Fibroblast of mammary gland (primary cell): ENCODE measurements at places on chromosomes 4 and X.

- no peak for DNase-seq
Measured at GRCh38 chr4:6472387-6473263, at the start of gene PPP2R2C. TSS of gene PPP2R2C (minus strand) at chr4:6472614. CDS start at chr4:6472229, 385 bp downstream.

GRCh38 chr4:20408611-20409010 lies 156.9 kb downstream of the SLIT2 start:
- peak; percentile 59 for DNase-seq

GRCh38 chr4:24642981-24643547 lies 58.7 kb upstream of the DHX15 start:
- peak; percentile 40 for DNase-seq

GRCh38 chr4:94517492-94517891 lies 65.8 kb downstream of the PDLIM5 start:
- no peak for DNase-seq

GRCh38 chrX:47991263-47992094 lies 12.3 kb downstream of the ZNF182 start:
- peak; percentile 78 for DNase-seq

GRCh38 chrX:39017077-39017476 lies 215.8 kb downstream of the MID1IP1 start:
- DNase-seq, result no peak

- no peak for DNase-seq
Measured at GRCh38 chr4:55346851-55347255, 811 bp downstream of the SRD5A3 start.

GRCh38 chr4:74845834-74846233 lies 51.5 kb upstream of the BTC start:
- DNase-seq, result no peak

GRCh38 chr4:13540446-13541175 lies 3.7 kb downstream of the NKX3-2 start:
- no peak for DNase-seq

DNA sequence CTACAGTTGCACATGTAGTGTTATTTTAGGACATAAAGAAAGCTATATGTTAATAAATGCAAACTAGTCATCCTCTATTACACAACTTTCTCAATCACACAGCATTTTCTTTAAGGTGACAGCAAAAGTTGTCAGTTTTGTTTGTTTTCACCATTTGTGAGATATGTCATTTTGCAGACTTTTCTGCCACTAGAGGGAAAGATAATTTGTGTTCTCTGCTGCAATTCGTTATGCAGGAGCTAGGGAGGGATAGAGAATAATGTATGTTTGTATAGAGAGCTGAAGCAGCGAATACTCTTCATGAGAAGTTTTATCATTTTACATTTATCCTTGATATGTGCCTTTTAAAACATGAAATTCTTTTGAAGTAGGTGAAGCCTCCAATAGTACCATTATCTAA lies 670.6 kb upstream of the ATOH1 start:
- no peak for DNase-seq

DNA sequence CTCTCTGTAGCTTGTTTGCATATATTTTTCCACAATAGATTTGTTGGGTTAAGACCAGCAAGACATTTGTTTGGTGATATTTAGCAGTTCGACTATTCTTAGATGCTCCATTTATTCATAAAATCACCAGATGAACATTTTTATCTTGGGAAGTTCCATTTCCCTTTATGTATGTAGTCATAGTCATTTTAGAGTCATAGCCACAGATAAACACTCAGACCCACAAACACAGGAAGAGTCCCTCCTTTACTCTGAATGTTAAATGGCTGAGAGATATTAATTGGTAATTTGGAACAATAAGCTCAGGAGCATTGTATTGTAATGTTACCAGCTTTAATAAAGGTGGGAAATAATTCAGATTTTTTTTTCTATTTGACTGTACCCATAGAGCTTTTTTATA lies 1608.7 kb downstream of the STIM2 start:
- peak; percentile 22 for DNase-seq

- no peak for DNase-seq
Measured at GRCh38 chr4:63901304-63901703, 507.9 kb downstream of the TECRL start.

DNA sequence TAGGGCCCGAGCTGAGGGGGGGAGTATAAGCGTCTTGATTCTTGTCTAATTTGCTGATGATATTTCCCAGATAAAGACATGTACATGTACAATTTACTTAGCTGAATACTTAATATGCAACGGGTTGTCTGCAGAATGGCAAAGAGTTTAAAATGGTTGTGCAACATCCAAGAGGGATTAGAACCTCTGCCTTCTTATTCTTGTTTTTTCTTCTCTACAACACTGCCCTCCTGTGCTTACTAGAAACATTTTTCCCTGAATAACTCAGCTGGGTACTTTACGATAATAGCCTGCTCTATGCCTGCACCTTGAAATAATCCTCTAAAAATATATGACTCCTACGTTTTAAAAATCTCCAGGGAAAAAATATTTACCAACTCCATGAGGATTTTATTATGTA lies 41.8 kb downstream of the INTS12 start:
- DNase-seq, result peak; percentile 21

- DNase-seq, result peak; percentile 38
Measured at GRCh38 chr4:140876615-140877364, 120.6 kb upstream of the TBC1D9 start.

DNA sequence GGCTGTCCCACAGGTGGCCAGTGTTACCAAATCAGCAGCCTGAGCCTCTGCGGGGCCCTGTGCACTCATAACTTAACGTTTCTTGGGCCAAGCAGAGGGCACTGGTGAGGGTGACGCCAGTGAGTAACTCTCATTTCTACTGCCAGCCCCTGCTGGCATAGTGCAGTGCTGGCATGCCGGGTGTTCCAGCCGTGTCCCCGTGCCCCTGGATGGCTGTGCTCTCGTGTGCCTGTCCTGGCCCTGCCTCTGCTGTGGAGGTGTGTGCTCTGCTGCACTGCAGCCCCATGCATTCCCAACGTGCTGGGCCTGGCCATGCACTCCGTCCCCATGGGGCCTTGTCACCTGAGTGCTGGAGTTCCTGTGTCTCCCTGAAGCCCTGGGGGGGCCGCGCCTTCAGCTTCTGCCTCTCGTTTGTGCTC lies 14.7 kb downstream of the TBC1D14 start:
- no peak for DNase-seq

GRCh38 chrX:141278306-141278705 lies 36.0 kb upstream of the SPANXC start:
- DNase-seq, result peak; percentile 34

GRCh38 chrX:126376465-126376864 lies 176.1 kb downstream of the DCAF12L1 start:
- DNase-seq, result no peak

- DNase-seq, result peak; percentile 76
Measured at GRCh38 chrX:107135049-107135964, 16.7 kb upstream of the RBM41 start.

GRCh38 chr4:73499996-73500765 lies 18.6 kb downstream of the AFM start:
- no peak for DNase-seq

GRCh38 chrX:40171513-40172400 lies 74.0 kb upstream of the BCOR start:
- DNase-seq, result peak; percentile 51

- DNase-seq, result no peak
Measured at GRCh38 chr4:173651651-173652282, 121.7 kb upstream of the HAND2 start.

DNA sequence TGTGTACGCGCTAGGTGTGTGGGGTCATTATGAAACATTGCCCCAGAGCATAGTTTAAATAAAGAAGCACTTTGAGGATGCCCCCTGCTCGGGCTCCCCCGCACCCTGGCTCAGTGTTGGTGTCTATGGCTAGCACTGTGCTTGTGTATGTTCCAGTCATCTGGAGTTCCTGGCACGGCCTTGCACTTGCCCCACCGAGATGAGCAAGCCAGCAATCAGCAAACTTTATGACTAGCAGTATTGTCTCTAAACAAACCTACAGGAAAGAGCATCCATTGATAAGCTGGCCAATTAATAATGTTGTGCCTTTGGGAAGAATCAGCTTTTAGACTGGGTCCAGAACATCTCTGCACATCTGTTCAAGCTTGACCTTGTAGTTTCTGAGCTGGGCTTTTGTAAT lies 707 bp upstream of the SHROOM4 start:
- DNase-seq, result peak; percentile 44

- DNase-seq, result peak; percentile 37
Measured at GRCh38 chr4:2545321-2546013, 9.0 kb downstream of the FAM193A start.

DNA sequence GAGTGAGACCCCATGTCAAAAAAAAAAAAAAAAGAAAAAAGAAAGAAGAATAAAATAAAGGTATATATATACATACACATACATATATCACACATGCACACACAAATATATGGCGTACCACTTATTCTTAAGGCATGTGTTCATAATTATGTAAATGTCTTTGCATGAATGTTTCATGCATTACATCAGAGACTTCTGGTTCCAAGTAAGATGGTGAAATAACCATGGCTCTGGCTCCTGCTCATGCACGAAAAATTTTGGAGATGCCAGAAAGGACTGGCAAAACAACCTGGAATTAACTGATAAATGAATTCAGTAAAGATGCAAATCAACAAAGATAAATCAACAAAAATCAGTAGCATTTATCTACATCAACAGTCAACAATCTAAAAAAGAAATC lies 19.7 kb upstream of the FHIP1A start:
- peak; percentile 75 for DNase-seq

GRCh38 chrX:22628275-22628674 lies 355.6 kb downstream of the CBLL2 start:
- no peak for DNase-seq

- DNase-seq, result no peak
Measured at GRCh38 chr4:174537634-174538033, 15.3 kb upstream of the HPGD start.
